NB4 (cell line): ENCODE measurements at places on chromosomes 6 and 20.
A peak's percentile ranks its signal among the peaks of the same experiment; 100 is the strongest.

DNA sequence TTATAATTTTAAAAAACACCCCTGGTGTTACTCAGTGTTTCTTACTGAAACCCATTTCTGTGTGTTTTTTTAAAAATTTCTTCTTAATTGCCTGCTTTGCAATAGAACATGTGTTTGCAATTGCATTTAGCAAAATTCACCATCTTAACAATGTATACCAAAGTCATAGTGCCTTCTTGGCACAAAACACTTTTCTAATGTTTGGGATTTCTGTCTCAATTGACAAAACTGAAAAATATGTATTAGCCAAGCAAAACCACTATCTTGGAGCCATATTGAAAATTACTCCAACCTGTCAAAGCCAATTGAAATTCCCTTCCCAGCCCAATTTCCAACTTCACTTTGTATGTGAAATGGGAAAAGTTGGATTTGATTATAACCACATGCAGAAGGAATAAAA lies 88.4 kb upstream of the RSPO3 start:
- no peak for DNase-seq

GRCh38 chr6:104955491-104955890 lies 1.4 kb upstream of the LIN28B start:
- peak; percentile 68 for DNase-seq

DNA sequence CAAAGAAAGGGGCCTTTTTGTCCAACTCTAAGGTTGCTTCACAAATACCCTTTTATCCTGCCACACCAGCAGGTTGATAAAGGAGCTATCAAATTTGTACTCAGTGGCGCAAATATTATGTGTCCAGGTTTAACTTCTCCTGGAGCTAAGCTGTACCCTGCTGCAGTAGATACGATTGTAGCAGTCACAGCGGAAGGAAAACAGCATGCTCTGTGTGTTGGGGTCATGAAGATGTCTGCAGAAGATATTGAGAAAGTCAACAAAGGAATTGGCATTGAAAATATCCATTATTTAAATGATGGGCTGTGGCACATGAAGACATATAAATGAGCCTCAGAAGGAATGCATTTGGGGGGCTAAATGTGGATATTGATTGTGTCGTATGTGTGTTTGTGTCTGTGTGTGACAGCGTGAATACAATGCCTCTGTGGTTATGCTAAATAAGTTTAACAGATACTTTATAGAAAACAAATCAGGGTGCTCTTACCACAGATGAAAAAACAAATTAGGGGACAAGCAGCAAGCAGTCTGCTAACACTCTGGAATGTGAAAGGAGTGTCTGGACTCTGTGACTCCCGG lies 33.6 kb downstream of the HM13 start:
- no peak for DNase-seq

- DNase-seq, result peak; percentile 59
Observed at GRCh38 chr6:11618533-11618932, 81.0 kb downstream of the TMEM170B start.

- DNase-seq, result no peak
Observed at GRCh38 chr6:24484657-24485323, 4.6 kb downstream of the GPLD1 start.

DNA sequence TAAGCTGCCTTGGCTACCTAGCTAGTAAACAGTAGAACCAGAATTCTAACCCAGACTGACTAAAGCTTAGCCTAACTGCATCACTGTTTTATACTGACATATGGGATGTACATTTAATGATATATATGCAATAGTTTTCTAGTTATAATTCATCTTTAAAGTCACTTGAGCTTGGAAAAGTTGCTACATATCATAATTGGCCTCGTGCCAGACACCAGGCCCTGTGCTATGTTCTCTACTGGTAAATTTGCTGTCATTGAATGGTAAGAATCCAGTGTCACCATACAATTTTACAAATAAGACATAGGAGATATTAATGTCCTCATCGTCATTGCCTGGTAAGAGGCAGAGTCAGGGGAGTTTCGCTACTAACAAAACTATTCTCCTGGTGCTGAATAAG lies 396.8 kb downstream of the CDKAL1 start:
- no peak for DNase-seq

DNA sequence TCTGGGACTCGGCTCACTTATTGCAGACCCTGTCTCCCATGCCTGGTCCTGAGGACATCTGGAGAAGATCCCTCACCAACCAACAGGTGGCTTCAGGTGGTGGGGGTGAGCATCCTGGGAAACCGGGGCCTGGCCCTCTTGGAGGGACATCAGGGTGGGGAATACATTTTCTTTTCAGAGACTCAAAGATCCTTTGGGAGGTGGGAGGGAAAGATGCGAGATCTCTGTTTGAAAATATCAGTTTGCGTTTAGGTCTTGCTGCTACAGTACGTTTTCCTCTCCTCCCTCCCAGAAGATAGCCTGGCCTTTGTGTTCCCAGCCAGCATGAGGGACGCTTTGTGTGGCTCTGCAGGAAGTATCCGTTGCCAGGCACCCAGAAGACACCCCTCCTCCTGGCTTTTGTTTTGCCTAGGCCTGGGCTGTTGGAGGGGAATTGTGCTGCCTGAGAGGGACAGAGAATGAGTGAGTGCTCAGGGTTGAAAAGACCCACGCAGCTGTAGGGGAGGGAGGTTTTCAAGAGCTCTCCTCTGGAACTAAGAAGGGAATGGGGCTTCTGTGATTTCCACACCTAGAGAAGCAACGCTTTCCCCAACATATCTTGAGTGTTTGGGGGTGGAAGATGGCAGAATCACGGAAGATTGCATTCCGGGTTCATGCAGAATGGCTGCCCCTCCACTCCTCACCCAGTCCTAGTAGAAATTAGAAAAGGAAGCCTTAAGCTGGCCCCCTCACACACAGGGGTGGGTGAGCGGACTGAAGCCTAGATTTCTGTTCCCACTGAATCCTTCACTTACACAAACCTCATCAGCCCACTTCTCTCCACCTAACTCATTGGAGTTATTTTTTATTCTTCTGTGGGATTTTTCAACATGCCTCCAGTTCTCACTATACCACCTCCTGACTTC lies 22.0 kb upstream of the SLC2A12 start:
- no peak for DNase-seq

GRCh38 chr20:8996817-8997512 lies 71.9 kb upstream of the PLCB4 start:
- DNase-seq, result no peak

DNA sequence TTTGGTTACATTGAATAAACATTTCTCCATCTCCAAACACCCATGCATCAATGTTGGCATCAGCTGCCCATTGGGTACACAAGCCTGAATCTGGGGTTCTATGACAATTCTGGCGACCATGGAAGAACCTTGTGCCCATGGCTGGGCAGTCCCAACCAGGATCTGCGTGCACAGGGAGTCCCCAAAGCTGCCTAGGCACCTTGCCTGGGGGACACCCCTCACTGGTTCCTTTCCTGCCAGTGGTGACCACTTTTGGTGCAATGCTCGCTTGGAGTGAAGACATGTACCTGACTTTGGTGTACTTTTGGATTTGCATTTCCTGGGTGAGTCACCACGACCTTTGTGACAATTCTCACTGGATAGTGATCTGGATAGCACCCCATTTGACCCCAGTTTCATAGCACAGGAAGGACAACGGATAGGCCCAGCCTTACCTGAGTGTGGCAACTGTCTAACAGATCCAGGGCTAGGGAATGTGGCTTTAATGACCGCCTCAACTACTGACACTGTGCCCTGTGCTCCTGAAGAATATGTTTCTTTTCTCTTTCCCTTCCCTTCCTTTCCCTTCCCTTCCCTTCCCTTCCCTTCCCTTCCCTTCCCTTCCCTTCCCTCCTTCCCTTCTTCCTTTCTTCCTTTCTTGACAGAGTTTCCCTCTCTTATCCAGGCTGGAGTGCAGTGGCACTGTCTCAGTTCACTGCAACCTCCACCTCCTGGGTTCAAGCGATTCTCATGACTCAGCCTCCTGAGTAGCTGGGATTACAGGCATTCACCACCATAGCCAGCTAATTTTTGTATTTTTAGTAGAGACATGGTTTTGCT lies 7.1 kb downstream of the SPINT3 start:
- DNase-seq, result no peak

- DNase-seq, result no peak
Observed at GRCh38 chr20:41139227-41140093, 2.1 kb downstream of the PLCG1 start.

DNA sequence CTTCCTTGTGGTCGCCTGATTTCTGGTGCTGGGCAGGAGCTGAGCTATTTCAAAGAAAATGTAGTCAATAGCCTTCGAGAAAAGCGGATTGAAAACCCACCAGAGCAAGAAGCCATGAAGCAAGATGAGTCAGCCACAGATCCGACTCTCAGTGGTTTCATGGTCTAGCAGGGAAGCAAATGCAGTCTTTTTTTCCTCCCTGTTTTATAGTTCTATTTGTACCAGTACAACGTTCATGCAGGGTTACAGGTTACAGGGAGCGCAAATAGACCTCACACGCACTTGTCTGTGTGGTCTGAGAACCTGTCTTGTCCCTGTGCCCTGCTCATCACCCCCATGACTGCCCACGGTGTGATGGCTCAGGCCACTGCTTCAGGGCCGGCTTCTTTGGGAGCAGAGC lies 309.8 kb upstream of the SUPT3H start:
- no peak for DNase-seq

- no peak for DNase-seq
Observed at GRCh38 chr20:7361321-7361720, 578.9 kb downstream of the HAO1 start.

DNA sequence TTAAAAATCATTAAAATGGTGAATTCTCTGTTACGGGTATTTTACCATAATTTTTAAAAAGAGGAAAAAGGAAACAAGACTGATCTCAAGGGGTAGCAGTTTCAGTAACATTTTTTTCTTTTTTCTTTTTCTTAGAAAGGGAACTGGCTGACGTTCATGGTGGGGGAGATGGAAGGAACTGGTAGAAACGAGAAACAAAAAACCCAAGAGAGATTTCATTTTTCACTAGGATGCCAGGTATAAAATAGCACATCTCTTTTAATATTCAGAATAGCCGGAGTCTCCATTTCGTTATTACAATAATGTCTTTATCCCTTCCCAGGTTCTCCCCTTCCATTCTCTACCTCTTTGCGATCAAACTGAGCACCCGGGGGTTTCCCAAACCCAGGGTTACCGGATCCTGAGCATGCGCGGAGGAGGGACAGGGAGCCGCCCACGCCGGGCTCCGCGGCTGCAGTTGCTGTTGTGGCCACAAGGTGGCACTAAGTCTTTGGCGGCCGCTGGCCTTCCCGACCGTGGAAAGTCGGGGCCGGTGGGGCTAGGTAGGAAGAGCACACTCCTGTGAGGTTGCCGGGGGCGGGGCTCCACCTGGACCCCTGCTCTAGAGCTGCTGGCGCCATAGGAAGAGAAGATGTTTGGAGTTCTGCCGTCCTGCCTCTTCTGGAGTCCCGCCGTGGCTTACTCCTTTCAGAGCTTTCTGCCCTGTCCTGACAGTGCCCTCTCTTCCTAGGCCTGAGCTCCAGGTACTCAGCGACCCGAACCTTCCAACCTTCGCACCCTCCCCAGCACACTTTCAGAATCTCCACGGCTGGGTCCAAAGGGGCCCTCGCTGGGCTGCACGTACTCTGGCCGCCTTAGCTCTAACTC lies 146.8 kb downstream of the SH3BGRL2 start:
- DNase-seq, result peak; percentile 62

GRCh38 chr6:70503813-70504465 lies 62.8 kb upstream of the SDHAF4 start:
- no peak for DNase-seq

- DNase-seq, result peak; percentile 10
Observed at GRCh38 chr6:111175109-111175508, 87.8 kb downstream of the SLC16A10 start.

- peak; percentile 31 for DNase-seq
Observed at GRCh38 chr20:33400812-33401183, 521 bp downstream of the CDK5RAP1 start.

GRCh38 chr20:46275091-46275490 lies 33.2 kb downstream of the CDH22 start:
- no peak for DNase-seq

GRCh38 chr6:24477070-24477469 lies 12.3 kb downstream of the GPLD1 start:
- DNase-seq, result no peak

DNA sequence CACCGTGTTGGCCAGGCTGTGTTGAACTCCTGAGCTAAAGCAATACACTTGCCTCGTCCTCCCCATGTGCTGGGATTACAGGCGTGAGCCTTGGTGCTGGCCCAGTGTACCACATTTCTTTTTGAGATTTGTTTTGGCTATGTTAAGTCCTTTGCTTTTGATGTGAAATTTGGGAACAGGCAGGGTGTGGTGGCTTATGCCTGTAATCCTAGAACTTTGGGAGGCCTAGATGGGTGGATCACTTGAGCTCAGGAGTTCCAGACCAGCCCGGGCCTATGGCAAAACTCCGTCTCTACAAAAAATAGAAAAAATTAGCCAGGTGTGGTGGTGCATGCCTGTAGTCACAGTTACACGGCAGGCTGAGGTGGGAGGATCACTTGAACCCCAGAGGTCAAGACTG lies 40.2 kb downstream of the GINS1 start:
- no peak for DNase-seq

DNA sequence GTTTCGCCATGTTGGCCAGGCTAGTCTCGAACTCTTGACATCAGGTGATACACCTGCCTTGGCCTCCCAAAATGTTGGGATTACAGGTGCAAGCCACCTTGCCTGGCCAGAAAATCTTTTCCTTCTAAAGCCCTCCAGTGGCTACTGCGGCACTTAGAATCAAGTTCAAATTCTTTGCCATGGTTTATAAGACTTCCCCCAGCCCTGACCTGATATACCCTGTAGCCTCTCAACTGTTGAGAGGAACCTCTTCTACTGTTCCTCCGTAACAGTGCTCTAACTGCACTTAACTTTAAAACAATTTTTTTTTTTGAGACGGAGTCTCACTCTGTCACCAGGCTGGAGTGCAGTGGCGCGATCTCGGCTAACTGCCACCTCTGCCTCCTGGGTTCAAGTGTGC lies 235.6 kb downstream of the BCAS1 start:
- DNase-seq, result no peak

DNA sequence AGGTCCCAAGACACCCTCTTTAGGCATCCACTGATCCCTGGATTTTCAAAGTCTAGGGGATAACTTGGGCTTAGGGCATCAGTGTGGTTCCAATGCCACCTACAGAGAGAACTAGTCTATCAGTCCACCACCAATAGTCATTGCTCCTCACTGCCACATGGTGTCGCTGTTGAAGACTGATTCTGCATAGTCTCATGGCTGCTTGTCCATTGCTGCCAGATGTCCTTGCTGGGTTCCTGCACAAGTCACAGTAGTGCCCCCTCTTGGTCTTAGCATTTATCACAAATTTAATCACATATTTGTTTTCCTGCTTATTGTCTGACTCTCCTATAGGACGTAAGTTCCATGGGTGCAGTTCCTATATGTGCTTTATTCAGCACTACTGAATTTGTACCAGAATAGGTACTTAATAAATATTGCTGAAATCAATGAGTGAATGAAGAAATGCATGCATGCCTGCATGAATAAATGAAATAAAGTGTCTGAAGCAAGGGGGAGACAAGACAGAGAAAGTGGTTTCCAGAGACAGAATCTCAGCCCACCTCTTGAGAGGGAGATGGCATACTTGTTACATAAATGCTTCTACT lies 45.9 kb upstream of the RALY start:
- DNase-seq, result peak; percentile 91

GRCh38 chr6:53230775-53231467 lies 82.3 kb upstream of the GCM1 start:
- no peak for DNase-seq
